ENCODE measurements at places on chromosomes 11 and 22.

GRCh38 chr11:34055218-34056000, 3.9 kb downstream of the CAPRIN1 start:
- DNase-seq = no peak

- no peak for DNase-seq
Observed at GRCh38 chr11:83002053-83002452, 69.6 kb downstream of the RAB30 start.

DNA sequence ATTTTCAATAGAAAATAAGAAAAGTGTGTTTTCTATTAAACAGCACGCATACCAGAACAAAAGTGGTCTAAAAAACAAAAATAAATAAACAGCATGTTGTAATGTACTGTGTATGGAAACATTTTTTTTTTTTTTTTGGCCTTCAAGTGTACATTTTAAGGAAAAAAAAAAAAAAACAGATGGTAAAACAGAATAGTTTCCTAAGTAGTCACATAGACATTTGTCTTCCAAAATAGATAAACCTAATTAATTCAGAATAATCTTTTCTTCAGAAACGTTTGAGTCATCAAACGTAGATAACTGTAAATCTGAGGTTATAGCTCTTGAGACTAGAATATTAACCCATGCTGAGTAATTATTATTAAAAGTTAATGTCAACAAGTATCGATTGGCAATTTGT, 396 bp upstream of the CFAP300 start:
- DNase-seq = no peak

- DNase-seq = no peak
Observed at GRCh38 chr11:133710241-133710640, 135.1 kb downstream of the SPATA19 start.

DNA sequence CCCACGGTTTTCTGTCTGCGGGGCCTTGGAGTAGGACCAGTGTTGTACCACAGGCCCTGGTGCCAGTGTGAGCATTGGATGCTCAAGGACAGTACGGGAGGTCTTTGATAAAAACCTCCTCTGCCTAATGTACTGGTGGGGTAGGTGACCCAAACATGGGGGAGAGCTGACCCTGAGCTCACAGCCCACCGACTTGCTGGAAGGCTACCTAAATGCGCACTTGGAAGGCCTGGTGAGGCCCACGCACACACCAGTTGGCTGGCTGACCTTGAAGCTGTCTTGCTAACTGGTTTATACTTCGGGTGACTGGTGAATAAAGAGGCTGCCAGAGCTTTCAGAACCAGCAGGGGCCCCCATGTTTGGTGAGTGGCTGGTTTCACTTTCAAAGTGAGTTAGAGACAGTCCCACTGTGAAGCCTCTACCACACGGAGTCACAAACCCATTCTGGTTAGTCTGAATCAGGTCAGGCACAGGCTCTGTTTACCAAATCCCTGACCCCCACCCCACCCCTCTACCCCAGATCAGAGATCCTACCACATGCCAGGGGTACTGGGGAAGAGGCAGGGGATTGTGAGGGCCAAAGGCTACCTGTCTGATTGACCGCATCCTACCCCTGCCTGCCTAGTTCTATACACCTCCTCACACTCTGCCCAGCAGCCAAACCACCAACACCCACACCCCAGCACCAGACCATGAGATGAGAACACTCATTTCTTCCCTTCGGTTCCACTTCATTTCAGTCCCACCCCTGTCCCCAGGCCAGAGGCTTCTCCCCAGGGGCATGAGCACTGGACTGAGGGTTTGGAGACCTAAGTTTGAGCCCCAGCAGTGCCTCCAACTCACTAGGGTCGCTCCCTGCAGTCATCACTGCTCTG, 12.7 kb upstream of the IL2RB start:
- DNase-seq = no peak

DNA sequence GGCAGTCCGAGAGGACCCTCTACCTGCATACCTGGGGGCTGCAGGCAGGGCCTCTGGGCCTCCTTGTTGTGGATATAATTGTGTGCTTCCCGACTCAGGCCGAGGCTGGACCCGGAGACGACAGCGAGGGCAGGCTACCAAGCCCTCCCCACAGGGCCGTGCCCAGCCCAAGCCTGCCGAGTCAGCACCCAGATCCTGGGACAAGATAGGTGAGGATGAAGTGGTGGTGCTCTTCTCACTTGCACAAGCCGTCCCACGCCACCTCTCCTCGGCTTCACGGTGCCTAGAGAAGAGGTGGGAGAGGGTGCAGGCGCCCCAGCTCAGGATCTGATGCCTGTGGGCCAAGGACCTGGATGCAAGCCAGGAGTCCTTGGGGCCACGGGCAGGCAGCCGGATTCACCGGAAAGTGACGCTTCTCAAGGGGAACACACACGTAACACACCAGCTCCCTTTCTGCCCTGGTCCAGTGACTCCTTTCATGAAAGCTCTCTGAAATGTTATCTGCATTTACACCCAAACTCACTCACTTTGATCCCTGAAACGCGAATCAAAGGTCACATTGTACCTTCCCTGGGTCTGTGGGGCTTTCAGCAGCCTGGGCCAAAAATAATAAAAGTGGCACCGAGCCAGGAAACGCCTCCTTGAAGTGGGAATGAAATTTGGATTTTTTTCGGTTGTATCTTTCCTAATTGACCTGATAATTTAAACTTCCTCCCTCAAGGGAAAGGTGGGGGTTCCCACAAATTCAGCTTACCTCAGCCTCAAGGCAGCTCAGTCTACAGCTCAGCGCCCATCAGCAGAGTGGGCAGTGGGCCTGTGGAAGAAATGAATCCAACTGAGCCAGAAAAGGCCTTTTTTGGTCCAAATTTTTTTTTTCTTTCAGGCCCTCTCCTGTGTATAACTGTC, 1.1 kb upstream of the GNB1L start:
- no peak for DNase-seq

DNA sequence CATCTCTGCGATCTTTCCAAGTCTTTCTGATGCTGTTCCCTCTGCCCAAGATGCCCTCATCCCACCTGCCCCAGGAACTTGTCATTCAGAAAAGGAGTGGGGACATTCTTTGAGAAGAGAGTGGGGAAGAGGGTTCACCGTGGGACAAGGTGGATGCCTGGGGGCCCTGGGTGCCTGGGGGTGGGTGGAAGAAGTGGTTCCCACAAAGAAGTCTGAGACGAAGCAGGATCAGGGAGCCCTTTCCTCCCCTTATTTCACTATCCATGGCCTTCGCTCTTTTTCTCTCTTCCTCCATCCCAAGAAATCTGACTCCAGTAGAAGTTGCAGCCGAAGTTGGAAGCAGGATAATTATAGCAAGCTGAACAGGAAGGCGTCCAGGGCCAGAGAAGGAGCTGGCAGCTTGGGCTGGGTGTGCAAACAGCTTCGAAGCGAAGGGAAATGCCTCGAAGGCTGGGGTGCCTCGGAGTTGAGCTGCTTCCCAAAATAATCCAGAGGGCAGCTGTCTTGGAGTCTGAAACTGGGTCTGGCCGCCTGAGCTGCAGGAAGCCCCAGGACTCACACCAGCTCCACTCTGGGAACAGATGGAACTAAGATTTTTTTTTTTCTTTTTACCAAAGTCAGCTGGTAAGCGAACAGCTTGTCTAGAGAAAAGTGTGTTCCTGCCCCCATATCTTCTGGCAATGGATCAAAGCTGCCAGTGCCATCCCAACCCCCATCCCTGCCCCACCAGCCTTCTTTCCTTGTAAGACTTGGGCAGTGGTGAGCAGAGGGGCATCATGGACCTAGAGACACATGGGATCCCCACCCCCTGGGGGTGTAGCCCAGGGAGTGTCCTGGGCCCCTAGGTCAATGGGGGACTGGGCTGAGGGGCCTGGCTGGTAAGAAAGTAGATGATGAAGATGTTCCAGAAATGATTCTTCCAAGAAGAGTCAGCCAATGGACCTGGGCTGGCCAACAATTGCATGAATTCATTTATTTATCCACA, 31.5 kb downstream of the PARVG start:
- DNase-seq = peak; percentile 33

GRCh38 chr11:122697636-122698167, 42.2 kb downstream of the UBASH3B start:
- no peak for DNase-seq

GRCh38 chr22:41779929-41780505, 20.5 kb upstream of the CCDC134 start:
- no peak for DNase-seq

- no peak for DNase-seq
Observed at GRCh38 chr11:122984186-122985011, 2.8 kb upstream of the BSX start.

DNA sequence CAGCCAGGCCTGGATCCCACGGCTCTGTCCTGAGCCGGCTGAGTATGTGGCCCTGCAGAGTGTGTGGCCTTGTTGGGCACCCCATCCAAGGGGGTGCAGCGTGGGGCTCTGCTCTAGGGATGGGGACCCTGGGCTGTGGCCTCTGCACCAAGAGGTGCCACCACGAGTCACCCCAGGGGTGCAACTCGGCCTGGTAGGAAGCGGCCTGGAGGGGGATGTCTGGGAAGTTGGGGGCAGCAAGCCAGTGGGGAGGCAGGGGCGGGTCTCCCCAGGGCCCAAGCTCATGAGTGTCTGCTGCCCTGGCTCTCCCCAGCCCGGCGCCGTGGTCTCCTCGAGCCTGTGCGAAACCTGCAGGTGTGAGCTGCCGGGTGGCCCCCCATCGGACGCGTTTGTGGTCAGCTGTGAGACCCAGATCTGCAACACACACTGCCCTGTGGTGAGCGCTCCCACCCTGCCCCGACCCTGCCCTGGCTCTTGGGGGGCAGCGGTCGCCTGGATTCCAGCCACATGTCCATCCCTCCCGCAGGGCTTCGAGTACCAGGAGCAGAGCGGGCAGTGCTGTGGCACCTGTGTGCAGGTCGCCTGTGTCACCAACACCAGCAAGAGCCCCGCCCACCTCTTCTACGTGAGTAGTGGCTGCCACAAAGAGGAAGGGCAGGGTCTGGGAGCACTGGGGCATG, 24.2 kb upstream of the MUC5B start:
- no peak for DNase-seq

- DNase-seq = no peak
Observed at GRCh38 chr22:44620129-44620840, 81.7 kb upstream of the PRR5 start.

DNA sequence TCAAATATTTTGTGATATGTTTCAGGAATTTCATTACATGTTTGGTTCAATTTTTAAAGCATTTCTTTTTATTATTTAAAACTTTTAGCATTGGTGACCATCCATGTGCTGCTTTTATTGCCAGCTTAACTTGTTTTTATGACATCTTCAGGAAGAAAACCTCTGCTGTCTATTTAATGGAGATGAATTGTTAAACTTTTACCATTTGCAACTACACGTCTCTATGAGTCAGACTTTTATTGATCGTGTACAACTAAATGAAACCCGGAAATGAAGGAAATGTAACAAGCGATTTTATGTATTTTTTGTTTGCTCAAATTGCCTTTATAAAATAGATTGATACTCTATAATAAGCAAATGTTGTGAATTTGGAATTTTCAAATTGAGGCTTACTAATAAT, 113.0 kb downstream of the PTPRJ start:
- no peak for DNase-seq

DNA sequence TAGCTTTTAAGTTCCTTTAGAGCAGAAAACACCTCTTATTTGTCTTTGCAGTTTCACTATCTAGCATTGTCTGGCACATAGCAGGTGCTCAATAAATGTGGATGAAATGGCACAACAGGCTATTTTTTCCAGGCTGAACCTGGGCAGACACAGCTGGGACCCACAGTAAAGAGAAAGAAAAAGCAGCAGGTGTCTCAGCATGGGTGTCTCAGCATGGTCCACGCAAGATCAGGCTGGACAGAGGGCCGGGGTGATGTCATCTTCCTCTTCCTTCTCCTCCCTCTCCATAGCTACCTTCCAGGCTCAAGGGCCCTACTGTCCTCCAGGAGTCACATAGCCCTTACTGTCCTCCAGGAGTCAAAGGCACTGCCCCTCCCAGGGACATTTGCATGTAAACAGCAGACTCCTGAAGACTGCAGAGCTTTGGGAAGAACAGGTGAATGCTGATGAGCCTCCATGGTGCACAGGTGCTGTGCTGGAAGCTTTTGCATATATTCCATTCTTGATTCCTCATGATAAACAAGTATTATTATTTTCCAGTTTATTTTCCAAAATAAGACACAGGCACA, 65.2 kb downstream of the DSCAML1 start:
- DNase-seq = no peak

DNA sequence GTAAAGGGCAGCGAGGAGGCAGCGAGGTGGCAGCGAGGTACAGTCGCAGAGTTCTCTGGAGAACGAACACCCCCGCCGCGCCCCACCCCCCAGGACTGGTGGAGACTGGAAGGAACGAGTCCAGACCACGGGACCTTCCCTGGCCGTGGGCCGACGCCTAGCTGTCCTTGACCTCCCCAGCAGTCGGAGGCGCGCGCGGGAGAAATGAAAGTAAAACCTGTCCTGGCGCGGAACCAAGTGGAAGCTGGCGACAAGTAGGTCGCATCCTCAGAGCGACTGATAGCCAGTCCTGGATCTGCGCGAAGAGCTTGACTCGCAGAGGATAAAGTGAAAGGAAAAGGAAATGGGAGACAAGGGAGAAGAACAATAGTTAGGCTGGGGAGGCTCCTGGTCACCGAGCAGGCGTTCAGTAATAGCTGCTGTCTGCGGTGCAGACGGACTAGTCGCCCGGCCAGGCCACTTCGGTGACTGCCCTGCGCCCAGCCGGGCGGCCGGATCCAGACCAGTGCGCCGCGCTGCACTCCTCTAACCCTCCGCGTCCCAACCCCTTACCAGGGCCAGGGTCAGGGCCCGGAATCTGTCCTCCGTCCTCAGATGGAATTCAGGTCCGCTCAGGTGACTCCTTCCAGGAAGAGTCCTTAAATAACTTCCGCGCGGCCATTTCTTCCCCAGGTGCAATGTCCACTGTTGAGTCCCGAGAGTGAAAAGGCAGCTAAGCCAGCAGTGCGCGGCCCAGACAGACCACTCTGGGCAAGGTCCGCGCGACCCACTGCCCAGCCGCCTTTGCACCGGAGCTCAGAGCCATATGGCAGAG, 1.9 kb upstream of the ADM start:
- peak; percentile 66 for DNase-seq

- no peak for DNase-seq
Observed at GRCh38 chr22:23683545-23683944, 7.3 kb upstream of the RGL4 start.

DNA sequence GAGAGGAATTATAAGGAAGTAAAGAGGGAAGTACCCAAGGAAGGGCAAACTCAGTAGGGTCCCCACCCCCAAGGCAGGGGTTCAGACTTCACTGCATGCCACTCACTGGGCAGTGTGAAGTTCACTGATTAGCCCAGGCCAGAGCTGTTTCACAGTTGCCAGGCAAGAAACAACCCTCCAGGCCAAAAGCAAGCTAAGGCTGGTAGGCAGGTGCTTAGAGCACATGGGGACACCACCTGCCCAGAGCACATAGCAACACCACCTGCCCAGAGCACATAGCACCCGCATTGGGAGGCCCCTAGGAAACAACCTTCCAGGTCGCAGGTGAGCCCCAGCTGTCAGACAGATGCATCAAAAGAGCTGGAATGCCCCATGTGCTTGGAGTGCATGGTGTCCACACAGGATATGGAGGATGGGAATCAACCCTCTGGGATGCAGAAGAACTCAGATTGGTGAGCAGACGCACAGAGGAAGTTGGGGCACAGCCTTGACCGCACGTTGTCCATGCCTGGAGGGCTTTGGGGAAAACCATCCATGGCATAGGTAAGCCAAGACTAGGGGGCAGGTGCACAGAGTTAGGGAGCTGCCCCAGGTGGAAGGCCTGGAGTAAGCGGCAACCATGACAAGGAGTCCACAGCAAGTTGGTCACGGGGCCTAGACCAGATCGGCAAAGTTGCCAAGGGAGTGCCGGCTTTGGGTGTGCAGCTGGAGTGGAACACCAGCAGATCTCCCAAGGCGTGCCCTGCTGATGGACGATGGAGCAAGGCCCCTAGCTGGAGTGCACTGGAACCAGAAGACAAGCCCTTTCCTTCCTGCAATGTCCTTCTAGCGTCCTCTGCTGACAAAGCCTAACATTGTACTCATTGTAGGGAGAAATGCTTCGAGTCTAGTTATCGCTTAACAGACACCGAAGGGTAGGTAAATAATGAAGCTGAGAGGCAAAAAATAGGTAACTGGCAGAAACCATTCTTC, 7.8 kb upstream of the TMEM216 start:
- DNase-seq = no peak

Data from frontal cortex (tissue), 4 donors.